ENCODE measurements at places on chromosomes 5 and 9. TPM values are rescaled to one million over a fixed set of nuclear protein-coding genes. Genes with fewer than 3 reads are reported as not detected.

ANKRD31 gene
- 0.94 TPM for total RNA-seq

CCL28 gene
- total RNA-seq, result 0.94 TPM

PTGDS gene
- total RNA-seq, result 11.9 TPM

PKN3 gene
- total RNA-seq, result 1.6 TPM

ZNF608 gene
- total RNA-seq, result 121 TPM

SLC6A19 gene
- total RNA-seq, result not detected

Measured in parietal lobe (tissue), 2 donors.